ENCODE measurements at places on chromosomes 4 and X.

DNA sequence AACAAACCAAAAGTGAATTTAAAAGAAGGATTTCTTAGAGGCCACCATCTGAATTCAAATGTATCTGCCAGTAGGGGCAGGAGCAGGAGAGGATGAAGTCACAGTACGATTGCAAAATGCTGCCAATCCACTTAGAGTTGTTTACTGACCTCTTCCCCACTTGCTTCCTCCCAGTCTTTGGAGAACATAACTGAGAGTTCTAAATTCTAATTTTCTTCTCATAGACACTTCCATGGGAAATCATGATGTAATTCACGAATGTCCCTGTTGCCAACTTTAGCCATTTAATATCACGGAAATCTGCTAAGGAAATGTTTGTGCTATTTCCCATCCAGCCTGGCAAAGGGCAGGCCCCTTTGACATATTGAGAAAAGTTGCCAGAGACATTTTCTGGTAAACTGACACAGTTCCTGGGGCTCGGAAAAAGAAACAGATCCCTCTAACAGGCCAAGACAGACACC, 33.6 kb upstream of the NOCT start:
- DNase-seq: no peak

DNA sequence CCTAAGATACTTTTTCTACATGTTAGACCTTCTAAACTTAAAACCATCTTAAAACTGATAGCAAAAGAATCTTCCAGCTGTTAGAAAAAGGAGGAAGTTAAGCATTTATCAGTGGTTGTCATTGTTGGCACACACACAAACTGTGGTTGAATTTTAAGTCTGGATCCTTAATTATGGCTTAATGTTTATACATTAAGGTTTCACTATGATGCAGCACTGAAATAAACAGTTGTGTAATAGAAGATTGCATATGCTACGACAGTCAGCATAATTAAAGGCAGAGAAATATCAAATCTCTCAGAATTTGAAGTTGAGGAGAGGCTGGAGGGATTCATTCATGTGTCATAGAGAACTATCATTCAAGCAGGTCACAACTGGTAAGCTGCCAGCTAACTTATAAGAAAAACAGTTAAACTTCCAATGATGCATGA, 32.3 kb downstream of the ADGRA3 start:
- no peak for DNase-seq

- no peak for DNase-seq
Measured at GRCh38 chrX:130836447-130836846, 66.6 kb downstream of the ENOX2 start.

DNA sequence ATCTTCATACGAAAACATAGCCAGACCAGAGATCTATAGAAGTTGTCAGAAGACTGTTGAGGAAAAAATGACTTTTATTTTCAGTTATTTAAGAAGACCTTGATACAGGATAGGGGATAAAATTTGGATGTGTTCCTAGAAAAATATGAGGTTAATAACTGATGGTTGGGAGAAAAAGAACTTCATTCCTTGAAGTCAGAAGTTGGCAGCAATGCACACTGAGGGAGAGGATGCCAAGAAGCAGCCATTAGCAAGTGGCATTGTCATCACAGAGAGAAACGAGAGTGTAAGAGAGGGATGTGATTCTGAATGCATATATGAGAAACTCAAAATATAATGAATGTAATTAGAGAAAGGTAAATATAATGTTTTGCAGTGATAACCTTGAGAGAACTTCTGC, 382.1 kb upstream of the EPHA5 start:
- no peak for DNase-seq

DNA sequence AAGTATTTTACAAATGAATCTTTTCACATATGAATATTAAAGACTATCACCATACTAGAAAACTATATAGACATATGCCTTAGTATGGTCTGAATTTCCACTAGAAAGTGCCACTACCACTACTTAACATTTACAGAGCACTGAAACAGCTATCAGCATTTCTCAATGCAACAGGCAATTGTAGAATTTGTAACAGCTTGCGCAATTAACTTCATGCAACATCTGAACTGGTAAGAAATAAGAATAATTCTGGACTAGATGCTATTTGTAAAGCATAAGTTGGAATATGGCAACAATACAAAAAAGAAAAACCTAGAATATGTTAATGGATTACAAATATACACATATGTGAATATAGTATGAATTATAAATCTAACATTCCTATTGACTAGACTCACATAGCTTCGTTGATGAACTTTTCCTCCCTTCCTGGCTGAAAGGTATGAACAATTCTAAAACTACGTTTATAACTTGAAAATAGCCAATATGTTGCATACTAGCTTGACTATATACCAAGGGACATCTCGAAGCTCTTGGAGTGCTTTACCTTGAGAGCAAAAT, 82.0 kb downstream of the ATP8A1 start:
- DNase-seq: no peak

- DNase-seq: no peak
Measured at GRCh38 chr4:76732246-76732645, 165.7 kb downstream of the SOWAHB start.

GRCh38 chr4:15194520-15194919, 192.2 kb downstream of the CPEB2 start:
- no peak for DNase-seq

DNA sequence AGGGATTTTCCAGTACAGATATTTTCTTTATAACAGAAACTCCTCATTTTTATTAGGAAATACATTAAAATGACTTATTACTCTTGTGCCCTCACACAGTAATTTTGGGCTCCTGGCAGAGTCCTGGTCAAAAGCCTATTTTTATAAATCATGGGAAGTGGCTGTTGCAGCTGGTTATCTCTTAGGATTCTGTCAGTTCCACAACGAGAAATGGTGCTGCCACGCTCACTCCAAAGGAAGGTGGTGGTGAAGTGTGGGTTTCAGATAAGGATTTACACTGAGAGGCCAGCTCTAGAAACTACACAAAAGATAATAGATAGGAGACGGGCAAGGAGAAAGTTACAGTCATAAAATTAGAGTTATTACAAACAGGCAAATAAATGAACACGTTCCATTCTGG, 159.2 kb upstream of the FAM241A start:
- DNase-seq: no peak

GRCh38 chrX:76172325-76172893, 453 bp upstream of the PBDC1 start:
- DNase-seq: no peak

- DNase-seq: no peak
Measured at GRCh38 chr4:99855678-99856077, 38.5 kb downstream of the LAMTOR3 start.

GRCh38 chr4:72318421-72319170, 250.4 kb downstream of the ADAMTS3 start:
- DNase-seq: no peak

DNA sequence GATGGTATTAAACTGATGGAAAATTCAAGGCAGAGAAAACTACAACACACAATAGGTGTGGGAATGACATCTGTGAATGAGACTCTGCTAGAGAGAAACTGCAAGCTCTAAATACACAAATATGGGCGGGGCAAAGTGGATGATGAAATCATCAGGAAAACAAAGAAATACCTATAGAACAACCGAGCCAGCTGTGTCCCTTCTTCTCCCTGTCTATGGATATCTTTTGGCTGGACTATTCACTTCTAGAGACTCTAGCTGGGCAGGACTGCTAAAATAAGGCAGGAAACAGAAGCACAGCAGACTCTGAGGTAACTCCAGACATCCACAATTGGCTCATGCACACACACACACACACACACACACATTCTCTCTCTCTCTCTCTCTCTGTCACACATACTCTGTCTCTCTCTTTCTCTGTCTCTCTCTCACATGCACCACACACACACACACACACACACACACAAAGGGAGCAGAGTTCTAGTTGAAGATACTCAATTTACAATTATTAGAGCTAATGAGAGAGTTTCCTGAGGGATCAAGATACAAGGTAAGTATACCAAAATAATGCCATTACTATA, 27.2 kb upstream of the EDNRA start:
- DNase-seq: no peak

GRCh38 chrX:19133231-19133630, 11.0 kb upstream of the ADGRG2 start:
- DNase-seq: no peak

DNA sequence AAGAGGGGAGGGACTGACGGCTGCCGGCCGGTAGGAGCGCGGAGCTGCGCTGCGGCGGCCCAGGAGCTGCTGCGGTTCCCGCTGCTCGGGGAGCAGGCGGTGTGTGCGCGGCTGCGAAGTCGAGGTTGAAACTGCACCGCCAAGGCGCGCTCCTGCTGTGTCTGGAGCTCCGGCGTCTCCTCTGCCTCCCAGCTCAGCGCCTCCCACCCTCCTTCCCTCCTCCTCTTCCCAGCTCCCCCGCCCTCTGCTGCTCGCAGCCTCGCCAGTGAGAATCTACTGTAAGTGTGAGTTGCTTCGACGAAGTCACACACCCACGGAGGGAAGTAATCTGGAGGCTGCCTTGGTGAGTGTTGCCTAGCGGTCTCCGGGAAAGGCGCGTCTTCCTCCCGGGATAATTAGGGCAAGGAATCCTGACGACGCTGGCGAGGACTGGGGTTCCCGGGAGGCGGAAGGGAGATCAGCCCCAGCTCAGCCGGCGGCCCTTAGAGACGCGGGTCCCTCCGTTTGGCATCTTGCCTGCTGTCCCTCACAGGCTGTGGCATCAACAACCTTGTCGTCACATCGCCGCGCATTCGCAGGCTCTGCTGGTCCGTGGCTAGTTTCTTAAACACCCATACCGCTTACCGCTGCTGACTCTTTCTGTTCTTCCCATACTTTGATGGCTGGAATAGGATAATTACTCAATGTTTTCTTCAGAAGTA, at the start of gene EPHA5:
Gene EPHA5 (minus strand): TSS at position 159 of the 701 bp plus-strand sequence. CDS start 747 bp downstream, outside the sequence.
- no peak for DNase-seq

- no peak for DNase-seq
Measured at GRCh38 chr4:109156356-109156755, 146.1 kb downstream of the COL25A1 start.

DNA sequence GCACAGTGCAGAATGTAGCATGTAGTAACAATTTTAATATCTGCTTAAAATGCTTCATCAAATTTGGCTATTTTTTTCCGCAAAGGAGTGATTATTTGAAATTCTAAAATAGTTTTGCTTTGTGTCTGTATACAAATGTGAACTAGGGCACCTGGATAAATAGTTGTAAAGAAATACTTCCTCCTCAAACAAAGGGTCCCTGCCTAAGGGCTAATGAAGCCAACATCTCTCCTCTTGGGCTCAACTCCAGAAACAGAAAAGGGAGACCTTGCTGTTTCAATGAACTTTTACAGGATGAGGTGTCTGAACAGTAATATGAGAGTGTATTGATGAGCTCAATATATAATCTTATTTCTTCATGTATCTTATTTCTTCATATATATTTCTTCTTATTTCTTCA, 30.8 kb upstream of the SCOC start:
- DNase-seq: no peak

GRCh38 chr4:189656641-189657040, 284.0 kb upstream of the FRG1 start:
- DNase-seq: no peak

DNA sequence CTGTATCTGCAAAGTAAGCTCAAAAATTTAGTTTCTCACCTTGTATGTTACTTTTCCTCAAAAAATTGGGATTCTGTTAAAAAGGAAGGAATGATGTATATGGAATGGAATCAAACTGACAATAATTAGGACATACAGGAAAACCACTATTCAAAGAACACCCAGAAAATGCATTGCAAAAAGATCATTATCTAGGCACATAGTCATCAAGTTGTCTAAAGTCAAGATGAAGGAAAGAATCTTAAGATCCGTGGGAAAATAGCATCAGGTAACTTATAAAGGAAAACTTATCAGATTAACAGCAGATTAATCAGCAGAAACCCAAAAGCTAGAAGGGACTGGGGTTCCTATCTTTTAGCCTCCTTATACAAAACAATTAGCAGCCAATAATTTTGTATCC, 23.1 kb upstream of the PLK4 start:
- no peak for DNase-seq

DNA sequence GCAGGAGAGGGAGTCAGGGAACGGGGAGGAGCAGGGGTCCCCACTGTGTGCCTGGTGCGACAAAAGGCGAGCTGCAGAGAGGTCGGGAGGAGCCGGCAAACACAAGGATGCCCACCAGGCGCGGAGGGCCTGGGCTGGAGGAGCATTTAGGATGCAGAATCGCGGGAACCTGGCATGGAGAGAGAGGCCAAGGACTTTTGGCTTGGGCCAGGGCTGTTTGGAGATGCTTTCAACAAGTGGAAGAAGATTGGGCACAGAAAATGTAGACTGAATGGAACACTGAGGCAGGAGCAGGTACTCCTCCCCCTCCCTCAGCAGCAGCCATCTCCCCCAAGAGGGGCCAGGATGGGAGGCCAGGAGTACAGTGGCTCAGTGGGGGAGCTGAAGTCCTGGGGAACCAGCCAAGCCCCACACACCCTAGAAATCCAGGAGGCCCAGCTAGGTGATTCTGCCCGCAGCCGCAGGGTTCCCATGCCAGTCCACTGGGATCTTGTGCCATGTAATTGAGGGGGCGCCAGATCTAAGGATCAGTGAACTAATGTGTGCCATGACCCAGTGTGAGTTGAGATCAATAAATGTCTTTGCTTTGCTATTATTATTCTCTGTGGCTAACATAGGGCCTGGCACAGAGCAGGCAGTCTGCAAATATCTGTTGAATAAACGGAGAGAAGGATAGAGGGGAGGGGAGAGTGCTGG, 1.1 kb upstream of the ABLIM2 start:
- no peak for DNase-seq

DNA sequence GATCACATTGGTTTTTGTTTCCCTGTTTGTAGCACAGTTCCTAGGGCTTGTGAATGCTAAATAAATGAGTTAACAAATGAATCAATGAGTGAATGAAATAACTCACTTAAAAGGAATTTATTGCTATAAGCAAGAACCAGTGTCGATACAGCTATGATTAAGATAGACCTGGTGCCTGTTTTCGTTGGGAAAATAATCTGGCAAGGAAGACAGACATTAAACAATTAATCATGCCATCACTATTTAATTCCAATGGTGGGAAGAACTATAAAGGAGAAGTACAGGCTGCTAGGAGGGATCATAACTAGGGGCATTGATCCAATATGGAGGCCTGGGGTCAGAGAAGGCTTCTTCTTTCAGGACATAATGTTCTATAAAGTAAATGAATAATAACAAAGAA, 4.5 kb upstream of the CBR4 start:
- no peak for DNase-seq

DNA sequence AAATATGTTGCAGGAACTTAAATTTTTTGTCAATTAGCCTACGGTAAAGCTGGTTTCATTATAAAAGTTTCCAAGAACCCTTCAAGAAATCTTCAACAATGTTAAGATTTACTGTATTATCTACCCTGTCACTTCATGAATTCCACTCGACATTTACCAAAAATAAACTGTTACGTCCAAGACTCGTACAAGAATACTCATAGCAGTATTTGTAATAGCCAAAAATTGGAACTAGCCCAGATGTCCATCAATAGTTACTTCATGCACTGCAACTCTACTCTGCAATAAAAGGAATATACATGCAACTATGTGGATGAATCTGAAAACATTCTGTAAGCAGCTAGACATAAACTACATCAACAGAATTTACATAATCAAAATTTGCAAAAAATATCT, 13.4 kb downstream of the RBMX start:
- DNase-seq: no peak

- DNase-seq: no peak
Measured at GRCh38 chr4:98739751-98740150, 81.3 kb upstream of the TSPAN5 start.

Data from esophagus squamous epithelium (tissue), 5 donors.